T-helper 2 cell (primary cell): ENCODE measurements at places on chromosomes 6 and 20.

DNA sequence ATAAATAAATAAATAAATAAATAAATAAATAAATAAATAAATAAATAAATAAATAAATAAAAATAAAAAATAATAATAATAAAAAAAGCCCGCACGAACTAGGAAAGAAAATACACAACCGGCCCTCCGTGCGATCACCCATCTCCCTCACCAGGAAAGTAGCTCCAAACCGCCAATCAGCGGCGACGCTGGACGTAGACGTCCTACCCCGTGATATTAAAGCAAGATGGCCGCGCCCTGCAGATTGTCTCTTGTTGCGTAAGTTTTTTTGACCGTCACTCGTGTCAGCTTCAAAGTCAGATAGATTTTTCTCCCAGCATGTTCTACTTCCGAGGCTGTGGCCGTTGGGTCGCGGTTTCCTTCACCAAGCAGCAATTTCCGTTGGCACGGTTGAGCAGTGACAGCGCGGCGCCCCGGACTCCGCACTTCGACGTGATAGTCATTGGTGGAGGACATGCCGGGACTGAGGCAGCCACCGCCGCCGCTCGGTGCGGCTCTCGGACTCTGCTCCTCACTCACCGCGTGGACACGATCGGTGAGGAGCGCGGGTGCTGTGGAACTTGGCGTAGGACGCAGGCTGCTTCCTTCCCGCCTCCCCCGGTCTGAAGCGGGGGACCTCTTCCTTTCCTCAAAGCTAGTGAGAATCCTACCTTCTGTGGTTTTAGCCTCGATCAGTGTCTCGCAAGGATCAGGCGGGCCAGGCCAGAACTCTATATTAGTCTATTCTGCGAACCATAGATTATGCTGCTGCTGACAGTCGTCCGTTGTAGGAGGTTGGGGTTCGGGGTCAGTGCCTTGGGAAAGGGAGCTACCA, at the start of gene MTO1:
Gene MTO1, plus strand, starts transcription at position 201 of the 814 bp plus-strand sequence. Its CDS starts 118 bp downstream, at position 319.
- DNase-seq, result peak; percentile 73

- no peak for DNase-seq
Measured at GRCh38 chr6:1908784-1909183, 299.1 kb downstream of the FOXC1 start.

DNA sequence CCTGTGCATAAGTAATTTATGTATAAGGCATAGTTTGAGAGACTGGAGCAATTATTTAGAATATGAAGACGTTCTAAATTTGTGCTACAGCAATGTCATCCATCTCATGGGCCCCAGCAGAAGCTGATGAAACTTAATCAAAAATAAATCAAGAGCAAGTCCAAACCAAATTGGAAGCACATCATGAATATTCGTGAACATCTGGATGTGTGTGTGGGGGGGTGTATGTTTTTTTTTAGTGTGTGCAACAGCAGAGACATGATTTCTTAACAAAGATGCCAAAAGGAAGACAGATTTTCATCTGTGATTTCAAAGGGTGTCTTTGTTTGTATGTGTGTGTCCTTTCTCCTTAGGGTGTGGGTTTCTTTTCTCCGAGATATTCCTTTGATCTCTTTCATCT, 58.9 kb downstream of the SASH1 start:
- no peak for DNase-seq

DNA sequence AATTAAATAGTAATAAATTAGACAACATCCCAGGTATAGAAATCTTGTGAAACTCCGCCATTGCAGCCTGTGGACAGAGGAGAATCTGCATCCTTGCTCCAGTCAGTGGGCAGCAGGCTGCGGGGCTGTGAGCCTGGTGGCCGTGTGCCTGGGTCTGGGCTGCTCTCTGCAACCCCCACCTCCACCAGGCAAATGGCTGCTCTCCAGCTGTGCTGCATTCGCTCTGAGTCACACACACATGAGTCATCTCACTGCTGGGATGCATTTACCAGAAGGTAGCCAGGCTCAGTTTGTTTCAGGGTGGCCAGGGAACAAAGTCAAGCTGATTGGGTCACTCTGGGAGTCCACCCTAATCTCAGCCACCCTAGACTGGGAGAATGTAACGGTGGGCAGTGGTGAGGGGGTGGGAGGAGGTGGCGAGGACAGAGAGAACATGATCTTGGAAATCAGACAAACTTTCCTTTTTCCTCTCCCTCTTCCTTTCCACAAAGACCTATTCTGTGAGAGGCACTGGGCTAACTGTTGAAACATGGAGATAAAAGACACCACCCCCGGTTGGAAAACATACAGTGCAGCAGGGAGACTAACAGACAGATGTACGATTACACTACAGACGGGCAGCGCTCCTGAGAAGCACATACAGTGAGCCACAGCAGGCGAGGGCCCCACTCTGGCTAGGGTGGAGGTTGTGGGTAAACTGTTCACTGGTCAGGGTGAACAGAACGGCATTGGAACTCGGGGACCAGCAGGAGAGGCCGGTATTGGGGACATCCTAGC, 59.2 kb downstream of the TRAM2 start:
- no peak for DNase-seq

GRCh38 chr20:3248993-3249347, 10.0 kb upstream of the SLC4A11 start:
- no peak for DNase-seq

DNA sequence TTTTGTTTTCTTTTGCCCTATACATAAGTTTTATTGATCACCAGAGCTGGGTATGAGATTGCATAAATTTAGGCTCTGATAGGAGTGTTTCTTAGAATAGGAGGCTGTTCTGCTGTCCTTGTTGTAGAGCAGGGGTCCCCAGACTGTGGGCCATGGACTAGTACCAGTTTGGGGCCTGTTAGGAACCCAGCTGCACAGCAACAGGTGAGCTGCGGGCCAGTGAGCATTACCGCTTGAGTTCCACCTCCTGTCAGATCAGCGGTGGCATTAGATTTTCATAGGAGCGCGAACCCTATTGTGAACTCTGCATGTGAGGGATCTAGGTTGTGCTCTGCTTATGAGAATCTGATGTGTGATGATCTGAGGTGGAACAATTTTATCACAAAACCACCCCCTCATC, 26.2 kb downstream of the PHF3 start:
- DNase-seq, result no peak

DNA sequence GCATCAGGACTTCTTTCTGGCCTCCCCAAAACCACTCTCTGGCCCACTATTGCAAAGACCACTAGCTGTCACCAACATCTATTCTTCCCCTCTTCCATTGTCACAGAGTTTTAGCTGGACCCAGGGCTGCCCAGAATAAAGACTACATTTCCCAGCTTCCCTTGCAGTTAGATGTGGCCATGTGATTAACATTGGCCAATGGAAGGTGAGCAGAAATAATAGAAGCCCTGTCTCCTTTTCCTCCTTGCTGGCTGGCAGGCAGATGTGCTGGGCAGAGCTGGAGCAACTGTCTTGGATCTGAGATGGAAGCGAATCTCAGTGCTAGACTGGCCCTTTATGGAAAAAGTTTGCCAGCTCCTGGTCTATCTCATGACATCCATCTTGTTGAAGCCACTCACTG, 97.0 kb downstream of the KCNB1 start:
- peak; percentile 21 for DNase-seq
